Epithelial cell of esophagus (primary cell): ENCODE measurements at places on chromosomes 7 and 10.

DNA sequence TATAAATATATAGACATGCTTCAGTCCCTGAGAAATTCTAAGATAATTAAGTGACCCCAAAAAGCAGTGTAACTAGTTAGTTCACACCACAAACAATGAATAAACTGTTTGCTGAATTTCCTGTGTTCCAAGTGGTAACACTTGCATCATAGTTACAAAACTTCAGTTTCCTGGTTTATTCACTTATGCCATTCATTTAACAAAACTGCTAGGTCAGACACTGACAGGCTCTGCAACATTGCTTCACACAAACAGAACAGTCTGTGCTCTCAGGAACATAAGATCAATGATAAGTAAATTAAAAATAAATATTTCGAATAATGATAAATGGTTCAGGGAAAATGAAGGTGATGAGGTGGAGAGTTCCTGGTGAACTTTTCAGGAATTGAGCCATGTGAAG lies 133.3 kb upstream of the NAMPT start:
- DNase-seq, result peak; percentile 88

GRCh38 chr7:80018941-80019808 lies 115.5 kb upstream of the GNAI1 start:
- peak; percentile 61 for DNase-seq

GRCh38 chr7:22784346-22784745 lies 38.3 kb downstream of the TOMM7 start:
- DNase-seq, result no peak

DNA sequence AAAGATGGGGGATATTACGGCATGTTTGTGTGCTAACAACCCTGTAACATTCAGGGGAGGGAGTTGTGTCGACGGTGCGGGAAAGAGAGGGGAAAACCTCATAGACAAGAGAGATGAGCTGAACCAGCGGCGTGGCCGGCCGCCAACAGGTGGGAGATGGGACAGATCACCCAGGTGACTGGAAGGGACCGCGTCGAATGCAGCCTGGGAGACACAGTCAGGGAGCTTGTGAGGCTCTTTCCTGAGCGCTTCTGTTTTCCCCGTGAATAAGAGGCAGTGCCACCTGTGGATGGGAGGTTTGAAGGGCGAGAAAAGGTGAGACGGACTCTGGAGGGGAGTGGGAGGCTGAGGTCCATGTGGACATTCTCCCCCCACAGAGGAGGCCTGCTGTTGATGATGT lies 9.9 kb upstream of the PRKAG2 start:
- DNase-seq, result no peak

DNA sequence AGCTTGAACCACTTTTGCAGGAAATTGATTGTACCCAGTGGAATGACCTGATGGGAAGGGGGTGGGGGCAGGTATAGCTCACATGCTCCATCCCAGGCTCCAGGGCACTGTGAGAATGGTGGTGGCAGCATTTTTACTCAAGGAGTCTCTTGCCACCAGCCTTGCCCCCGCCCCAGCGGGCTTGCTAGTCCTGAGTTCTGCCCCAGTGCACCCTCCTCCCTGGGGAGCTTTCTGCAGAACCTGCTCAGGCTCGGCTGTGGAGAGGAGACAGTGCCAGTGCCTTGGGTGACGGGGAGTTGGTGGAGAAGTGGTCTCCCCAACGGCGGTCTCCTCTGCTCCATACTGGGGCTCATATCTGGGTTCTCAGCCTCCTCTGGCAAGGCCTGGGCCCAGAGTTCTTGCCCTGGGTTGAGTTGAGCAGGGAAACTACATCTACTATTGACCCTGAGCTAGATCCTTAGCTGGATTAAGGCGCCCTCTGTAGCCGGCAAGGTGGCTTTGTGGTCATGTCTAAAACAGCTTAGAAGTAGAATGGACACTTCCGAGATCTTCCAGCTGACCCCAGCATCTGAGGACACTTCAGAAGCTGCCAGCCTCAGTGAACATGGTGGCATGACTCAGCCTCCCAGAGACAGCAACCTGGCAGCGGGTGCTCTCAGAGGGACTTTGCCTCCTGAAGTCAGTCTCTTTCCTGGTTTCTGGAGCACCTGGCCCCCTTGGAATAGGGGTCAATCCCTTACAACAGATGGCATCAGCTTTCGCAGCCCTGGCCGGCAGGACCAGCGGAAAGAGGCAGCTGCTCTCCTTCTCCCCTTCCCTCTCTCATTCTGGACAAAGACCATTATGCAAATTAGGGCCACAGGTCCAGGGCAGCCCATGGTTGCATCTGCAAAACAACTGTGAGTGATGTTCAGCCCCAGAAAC lies 363.4 kb upstream of the MKI67 start:
- no peak for DNase-seq

DNA sequence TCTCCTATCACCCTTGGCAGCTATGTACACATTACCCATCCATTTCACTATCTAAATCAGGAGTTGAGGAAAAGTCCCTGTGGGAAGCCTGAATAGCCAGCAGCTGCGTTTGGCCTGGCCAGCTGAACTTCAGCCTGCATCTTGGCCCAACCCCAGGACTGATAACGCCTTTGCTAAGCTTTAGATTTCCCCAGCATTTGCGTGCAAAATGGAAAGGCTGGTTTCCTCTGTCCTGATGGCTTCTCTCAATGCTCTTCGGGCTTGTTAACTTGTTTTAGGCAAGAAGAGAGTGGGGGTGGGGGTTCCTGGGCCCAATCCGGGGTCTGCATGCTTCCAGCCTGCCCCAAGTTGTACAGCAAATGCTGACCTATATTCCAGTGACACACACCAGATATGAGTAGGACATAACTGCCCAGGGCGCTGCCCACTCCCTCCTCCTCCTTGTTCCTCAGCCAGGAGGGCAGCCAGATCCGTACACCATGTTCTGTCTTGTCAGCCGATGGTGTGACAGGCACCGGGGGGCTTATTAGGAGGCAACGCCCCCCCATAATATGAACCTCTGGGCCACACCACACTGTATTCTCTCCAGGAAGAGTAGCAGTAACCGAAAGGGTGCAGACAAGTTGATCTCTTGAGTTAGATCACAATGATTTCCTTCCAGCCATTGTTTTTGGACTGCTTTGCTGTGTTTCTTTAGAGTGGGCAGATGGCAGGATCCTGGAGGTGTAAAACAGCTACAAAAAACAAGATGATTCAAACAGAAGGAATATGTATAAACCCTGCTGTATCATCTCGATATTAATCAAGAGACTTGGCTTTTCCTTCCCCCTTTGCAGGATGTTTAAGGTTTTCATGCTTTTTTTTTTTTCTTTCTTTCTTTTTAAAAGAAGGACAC lies 339.0 kb downstream of the RNLS start:
- no peak for DNase-seq

GRCh38 chr10:1662438-1663025 lies 74.8 kb downstream of the ADARB2 start:
- no peak for DNase-seq

DNA sequence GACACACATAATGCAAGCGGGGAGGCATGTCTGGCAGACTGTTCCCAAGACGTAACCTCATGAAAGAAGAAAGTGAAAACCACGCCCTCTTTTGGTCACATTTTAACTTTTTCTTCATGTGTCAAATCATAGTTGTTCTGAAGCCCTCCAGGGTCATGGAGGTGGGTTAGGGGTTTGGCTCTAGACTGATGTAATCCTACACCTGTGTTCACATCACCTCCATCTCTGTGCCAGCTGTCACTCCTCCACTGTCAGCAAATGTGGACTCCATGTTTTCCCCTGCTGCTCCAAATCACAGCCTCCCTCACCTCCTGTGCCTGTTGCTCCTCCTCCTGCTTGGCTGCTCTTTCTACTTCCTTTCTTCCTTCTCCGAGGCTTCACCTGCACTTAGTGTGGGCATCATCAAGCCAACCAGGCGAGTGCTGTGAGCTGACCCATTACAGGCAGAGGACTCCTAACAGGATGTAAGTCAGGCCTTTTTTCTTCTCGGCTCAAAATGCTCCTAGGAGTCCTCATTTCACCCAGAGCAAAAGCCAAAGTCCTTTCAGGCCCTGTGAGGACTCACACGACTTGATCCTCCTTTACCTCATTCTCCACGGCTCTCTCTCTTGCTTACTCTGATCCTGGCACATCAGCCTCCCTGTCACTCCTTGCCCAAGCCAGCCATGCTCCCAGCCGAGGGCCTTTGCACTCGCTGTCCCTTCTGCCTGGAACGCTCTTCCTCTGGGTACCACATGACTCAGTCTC lies 66.4 kb upstream of the IFRD1 start:
- peak; percentile 17 for DNase-seq

DNA sequence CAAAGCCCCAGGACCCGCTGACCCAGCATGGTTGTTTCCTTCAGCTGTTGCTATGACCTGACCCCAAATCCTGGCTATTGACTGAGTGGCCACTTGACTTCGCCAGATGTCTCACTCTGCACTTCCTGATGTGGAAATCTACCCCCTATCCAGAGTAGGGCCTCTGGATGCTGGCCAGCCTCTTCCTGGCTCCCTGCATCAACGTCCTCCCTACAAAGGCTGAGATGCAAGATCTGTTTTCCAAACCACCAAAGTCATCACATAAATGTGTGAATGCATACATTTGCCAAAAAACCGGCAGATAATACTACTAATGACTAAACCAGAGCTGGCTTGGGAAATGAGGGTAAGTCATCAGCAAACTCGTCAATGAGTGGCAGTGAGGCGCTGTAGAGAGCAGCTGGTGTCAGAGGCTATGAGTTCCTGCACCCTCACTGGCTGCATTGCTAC lies 70.4 kb downstream of the PYROXD2 start:
- no peak for DNase-seq

- DNase-seq, result peak; percentile 8
Observed at GRCh38 chr10:7119325-7120015, 291.4 kb downstream of the SFMBT2 start.

DNA sequence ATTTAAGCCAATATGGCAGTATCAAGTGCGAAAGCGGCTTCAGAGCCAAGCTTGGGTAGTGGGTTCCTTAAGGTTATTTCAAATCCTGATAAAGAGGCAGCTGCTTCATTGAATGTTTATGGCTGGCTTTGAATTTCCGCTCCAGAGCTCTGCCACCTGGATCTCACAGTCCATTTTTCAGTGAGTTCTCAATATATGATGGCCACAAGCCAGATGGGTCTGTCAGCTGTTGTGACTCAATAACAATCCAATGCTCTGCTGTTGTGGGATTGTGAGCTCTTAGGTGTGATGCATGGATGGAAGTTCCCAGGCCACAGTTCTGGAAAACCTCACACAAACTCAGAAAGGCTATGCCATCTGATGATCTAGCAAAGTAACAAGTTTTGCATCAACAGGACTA lies 743.8 kb upstream of the LRRN3 start:
- peak; percentile 7 for DNase-seq

GRCh38 chr7:76259124-76260093 lies 43.1 kb upstream of the HSPB1 start:
- no peak for DNase-seq

DNA sequence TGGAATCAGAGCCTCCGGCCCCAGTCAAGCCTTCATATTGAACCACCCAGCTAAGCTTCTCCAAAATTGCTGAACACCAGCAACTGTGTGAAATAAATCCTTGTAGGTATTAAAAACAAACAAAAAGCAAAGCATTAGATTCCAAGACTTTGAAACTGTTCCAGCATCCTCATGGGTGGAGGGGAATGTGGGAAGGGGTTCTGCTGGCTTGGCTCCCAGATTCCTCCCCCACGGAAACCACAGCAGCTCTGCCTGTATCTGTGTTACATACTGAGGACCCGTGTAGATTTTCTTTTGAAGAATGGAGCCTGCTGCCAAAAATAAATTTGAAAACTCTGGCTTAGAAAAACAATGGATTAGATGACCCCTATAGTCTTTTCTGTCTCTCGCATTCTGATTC lies 20.0 kb downstream of the AKR1B1 start:
- no peak for DNase-seq

- peak; percentile 19 for DNase-seq
Observed at GRCh38 chr10:62323751-62324150, 50.4 kb upstream of the ZNF365 start.

DNA sequence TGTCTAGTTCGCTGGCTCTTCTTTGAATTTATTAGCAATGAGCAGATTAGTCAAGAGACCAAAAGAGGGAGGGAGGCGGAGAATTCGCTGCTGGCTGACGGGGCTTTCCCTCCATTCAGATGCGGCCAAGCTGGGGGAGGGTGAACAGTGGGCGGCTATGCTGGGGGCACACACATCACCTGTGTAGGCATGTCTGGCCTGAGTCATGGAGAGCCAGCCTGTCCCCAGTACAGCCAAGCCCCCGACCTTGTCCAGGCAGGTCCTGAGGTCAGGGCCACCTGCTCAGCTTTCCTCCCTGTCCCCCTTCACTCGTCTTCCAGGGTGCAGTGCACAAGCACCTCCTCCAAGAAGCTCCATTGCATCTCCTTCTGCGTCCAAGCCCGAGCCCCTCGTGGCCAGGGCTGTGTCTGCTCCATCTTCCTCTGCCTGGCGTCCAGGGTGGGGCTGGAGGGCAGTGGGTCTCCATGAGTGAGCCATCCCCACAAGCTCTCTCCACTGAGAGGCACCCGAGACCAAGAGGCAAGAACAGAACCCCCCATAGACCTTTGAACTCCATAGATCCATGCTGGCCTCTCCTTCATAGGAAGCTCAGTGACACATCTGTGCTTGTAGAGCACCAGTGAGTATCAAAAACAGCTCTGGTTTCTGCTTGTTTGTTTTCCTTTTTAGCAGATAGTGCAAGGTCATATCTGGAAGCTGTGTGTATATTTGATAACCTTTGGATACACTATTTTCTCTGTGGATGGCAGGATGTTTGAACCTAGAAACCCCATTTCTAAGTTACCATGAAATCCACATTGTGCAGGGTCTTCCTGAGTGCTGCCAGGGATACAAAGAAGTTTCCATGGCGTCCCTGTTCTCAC lies 1.9 kb upstream of the DEPP1 start:
- DNase-seq, result peak; percentile 59

DNA sequence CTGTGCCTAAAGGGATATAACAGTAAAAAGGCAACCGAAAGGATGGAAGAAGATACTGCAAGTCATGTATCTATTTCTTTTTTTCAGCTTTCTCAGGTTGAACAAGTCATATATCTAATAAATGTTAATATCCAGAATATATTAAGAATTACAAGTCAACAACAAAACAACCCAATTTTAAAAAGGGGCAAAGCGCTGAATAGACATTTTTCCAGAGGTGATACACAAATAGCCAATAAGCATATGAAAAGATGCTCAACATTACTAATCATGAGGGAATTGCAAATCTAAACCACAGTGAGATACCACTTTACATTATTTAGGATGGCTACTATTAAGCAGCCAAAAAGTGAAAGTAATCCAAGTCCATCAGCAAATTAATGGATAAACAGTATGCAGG lies 23.0 kb downstream of the DBF4 start:
- DNase-seq, result no peak

DNA sequence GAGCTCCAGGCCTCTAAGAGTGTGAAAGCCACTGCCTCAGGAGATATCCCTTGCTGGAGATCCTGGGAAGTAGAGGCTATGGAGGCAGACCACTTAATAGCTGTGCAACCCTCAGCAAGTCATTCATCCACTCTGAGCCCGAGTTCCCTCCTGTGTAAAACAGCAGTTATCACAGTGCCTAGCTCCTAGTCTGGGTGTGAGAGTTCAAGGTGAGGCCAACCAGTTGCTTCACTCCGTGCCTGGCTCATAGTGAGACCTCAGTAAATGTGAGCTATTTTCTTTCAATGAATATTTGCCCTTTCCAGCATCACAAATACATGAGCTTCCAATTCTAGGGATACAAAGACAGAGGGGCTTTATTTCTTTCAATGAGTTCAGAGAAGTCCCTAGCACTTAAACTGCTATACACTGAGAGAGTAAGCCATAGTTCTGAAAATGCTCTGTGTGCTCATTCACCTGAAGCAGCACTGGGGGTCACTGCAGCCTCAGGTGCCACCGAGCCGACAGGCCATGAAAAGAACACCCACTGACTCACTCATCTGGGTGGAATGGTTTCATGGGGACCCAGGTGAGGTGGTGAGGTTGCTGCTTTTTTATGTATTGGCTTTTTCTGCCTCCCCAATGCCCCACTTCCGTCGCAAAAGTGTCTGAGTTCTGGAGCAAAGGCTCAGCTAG lies 259.8 kb downstream of the KCNMA1 start:
- no peak for DNase-seq
